ENCODE measurements at places on chromosomes 1 and 21.

DNA sequence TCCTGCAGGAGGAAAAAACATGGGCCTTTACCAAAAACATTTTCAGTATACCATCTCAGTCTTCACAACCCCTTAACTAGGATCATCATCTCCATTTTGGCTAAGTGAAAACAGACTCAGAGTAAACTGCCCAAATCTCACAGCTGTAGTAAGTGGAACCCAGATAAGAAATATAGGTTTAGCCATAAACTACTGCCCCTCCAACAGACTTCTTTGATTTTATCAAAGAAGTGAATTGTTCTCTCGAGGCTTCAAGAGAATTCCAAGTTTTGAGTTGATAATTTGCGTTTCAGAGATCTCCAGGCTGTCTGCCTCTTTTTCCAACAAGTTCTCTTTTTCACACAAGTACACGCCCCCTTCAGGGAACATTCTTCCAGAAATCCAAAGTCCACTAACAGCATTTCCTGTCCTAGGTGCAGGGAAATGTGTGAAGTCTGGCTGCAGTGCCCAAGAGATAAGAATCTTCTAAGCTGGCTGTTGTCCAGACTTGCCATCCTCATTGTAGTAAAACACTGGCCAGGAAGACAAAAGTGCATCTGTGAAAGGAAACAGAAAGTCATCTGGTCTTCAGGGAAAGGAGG, 30.8 kb downstream of the RNF19B start:
- DNase-seq = no peak

DNA sequence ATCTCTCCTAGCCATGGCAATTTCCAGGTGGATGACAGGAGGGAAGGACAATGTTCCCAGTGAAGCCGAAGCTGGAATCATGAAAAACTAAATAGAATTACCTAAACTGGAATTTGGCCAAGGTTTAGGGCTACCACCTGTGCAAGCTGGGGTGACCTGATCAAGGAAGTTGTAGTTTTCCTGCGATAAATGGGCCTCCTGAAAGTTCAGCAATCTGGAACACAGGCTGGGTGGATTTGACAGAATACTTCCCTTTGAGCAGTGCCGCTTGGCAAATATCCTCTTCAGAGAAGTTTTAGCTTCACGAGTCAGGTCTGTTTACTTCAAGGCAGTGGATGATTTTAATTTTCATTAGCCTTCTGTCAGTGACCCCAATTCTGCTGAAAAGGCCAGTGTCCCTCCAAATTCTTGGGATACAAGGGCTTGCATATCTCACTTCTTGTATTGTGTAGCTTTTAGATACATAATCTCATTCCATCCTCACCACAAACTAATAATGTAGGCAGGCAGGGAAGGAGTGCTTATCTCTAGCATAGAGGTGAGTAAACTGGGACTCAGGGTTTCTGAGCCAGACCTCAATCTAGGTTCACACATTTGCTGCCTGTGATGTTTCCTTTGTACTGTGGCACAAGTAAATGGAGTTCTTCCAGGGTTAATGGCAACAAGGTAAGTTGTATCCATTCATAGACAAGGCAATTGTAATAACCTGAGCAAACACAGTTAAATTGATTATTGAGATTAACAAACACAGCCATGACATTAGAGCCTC, 349.4 kb downstream of the NUF2 start:
- no peak for DNase-seq

DNA sequence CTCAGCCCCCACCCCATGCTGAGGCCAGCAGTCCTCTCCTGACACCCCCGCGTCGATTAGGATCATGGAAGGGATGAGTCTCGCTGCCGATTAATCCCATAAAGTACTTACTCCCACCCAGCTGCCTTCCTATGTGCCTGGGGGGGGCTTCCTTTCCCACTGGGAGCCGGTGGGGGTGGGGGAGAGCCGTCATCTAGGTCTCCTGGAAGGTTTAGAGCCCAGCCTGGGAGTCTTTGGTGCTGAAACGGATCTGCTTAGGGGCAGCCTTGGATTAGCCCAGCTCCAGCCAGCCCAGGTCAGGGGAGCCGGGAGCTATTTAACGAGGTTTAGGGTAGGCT, 9.8 kb downstream of the SAMD11 start:
- DNase-seq = no peak

- no peak for DNase-seq
Measured at GRCh38 chr1:153611356-153611755, 1.6 kb downstream of the S100A16 start.

DNA sequence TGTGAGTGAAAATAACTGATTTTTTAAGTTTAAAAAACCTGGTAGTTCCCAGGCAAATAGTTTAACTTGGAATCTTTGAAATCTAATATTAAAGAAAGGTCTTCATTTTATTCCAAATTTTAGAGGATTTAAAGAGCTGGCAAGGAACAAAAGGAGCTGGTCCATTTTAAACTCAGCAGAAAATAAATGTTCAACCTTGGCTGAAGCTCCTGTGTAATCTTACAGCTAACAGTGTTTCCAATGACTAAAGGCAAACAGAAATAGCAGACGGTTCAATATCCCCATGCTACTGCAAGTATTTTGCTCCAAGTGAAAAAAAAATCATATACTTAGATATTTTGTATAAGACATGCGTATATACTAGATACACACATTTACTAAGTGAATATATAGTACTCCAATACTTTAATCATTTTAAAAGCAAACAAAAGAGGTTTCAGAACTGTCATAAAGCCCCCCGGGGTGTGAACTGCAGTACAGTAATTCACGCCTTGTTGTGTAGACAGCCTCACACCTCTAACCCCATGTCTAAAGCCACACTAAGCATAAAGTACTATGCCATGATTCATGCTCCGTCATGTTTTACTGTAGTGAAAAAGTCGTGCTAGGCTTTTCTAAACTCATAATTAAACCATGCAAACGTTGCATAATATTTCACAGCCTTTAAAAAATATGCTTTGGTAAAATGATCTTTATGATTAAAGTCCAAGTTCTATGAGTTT, 132.2 kb downstream of the CLIC6 start:
- DNase-seq = no peak

DNA sequence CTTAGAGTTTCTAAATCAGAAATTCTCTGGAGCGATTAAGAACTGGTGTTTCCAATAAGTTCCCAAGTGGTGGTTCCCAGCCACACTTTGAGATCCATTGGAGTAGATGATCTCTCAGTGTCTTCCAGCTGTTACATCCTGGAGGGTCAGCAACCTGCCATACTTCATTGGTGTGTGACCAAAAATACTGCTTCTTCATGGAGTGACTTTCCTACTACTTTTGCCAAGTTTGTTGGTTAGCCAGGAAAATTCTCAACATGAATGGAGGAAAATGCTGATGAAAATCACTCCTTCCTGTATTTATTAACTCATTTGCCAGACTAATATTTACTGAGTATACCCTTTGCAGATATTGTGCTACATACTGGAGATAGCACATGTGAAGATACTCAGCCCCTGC, 186.1 kb downstream of the FGGY start:
- DNase-seq = no peak

DNA sequence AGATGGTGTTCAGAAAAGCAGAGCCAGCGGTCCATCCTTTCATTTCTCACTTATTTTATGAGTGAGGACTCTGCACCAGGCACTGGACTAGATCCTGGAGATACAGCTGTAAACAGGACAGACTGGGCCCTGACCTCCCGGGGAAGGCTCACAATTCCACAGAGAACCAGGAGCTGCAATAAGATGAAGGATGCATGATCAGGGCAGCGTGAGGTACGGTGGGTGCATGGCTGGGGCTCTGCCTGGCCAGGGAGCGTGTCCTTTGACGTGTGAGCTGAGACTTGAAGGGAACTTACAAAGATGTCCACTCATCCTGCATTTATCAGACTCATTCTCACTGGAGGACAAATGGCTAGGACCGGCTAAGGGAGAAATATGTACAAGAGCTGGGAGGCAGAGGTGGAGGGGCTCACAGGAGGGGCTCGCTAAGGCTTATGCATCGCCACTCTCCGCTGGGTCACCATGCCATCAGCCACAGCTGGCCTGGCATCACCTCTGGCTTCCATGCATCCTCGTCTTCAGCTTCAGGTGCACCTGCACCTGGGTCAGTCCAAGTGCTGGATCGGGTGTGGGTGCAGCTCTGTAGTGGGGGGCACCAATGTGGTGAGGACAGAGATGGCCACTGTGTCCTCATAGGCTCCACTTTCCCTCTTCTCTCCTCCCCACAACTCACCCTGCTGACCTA, 213.9 kb downstream of the TOMM20 start:
- DNase-seq = no peak

- DNase-seq = no peak
Measured at GRCh38 chr1:54275349-54275748, 75.4 kb downstream of the MRPL37 start.

DNA sequence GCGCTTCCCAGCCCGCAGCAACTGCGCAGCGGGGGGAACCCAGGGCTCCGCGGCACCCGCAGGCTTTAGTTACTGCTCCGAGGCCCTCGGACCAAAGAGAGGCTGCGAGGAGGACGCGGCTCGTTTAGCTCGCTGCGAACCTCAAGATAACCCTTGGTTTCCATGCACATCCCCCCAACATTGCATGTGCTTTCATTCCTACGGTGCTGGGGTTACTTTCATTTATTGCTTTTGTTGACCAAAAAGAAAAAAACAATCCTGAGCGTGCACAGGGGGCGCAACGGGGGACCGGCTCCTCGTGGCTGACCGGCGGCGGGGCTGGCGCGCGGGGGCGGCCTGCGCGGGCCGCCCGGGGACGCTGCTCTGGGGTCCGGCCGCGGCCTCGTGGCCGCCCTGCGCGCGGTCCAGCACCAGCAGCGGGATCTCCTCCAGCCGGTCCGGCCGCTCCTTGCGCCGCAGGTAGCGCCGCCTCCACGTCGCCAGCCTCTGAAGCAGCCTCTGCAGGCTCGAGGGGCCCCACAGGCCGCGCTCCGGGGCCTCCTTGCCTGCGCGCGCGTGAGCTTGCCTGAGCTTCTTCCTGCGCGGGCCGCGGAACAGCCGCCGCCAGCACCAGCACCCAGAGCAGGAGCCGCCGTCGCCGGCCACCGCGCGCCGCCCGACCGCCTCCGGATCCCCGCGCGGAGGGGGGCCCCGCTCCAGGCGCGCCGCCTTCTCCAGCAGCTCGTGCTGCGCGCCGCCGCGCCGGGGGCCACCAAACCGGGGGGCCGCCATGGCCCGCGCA, 77.4 kb downstream of the DESI2 start:
- no peak for DNase-seq

DNA sequence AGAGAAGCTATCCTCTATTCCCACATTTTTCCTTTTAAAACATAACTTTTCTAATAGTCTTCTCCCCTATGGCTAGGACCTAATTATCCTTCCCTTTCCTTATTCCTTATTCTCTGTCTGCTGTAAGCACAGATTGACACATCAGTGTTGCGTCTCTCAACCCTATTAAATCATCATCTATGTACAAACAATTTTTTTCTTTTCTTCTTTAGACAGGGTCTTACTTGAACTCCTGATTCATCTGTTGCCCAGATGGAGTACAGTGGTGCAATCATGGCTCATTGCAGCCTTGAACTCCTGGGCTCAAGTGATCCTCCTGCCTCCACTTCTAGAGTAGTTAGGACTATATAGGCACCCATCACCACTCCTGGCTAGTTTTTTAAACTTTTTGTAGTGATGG, 8.3 kb downstream of the KLHDC9 start:
- no peak for DNase-seq

DNA sequence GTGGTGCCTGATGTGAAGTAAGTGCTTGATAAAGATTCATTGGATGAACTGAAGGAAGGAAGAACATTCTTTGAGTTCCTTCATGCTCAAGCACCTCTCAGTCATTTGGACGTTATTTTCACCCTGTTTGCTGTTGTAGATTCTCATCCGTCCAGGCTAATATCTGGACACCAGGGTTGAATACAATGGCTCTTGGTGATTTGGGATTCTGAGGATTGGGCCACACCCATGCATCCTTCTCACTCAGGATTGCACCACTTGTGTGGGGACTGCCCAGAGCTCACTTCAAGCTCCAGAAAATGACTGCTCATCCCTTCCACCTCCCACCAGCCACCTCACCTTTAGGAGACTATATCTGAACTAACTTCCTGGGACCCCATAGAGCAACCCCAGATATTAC, 117.1 kb upstream of the IPO9 start:
- DNase-seq = no peak

GRCh38 chr1:54937469-54937868, 43.0 kb upstream of the TMEM61 start:
- no peak for DNase-seq

DNA sequence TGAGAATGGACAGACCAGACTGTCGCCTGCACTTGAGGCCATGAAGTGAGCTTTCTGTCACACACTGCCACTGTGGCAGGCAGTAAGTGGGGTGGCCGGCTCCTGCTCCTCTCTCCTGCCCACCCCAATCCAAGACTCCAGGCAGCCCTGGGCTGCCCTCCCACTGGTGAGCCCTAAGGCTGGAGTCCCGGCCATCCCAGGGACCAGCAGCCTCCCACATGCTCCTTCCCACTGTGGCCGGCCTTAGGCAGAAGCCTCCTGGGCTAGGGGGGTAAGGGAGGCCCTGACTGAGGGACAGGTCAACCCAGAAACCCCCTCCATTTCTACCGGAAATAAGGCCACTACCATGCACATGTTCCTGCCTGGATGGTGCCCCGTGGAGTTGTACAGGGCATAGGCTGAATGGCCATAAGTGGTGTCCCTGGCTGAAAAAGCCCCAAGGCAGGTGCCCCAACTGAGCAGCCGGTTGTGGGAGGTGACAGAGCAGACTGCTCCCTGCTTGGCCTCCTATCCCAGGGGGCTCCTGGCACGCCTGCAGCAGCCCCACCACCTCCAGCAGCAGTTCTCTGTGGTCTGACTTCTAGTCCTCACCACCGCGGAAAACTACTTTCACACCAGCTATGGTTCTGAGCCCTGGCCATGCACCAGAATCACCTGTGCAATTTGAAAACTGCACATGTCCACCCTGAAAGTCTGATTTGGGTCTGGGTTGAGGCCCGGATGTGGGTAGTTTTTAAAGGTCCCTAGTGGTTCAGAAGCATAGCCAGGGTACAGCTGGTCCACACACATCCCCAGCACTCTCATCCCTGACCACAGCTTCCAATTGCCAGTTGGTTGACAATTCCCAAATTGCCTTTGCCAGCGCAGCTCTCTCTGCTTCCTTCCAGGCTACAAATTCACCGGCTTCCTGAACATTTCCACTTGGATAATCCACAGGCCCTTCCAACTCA, 1.6 kb upstream of the ARTN start:
- DNase-seq = no peak

Data from stimulated activated CD4-positive, alpha-beta T cell treated with anti-CD3 and anti-CD28 coated beads, Interleukin-1b, Interleukin-23, amount 100 ng/mL, for 1 hour (primary cell).